COLO829 (cell line): ENCODE measurements at places on chromosomes 3 and 15.

DNA sequence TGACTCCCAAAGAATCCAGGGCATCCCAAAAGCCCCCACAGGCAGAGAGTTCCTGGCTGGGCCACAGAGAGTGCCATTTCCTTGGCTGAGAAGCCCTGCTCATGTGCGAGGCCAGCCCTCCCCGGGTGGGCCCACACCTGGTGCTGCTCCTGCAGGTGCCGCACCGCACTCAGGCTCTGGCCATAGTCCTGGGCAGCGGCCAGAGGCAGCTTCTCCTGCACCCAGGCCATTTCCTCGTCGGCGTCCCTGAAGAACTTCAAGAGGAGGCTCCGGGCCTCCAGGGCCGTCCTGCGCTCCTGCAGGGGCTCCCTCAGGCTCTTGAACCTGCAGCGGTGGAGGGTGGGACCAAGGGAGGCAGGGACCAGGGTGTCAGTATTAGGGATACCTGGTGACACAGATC is 18.1 kb downstream of the PLA2G4B start:
- no peak for DNase-seq

DNA sequence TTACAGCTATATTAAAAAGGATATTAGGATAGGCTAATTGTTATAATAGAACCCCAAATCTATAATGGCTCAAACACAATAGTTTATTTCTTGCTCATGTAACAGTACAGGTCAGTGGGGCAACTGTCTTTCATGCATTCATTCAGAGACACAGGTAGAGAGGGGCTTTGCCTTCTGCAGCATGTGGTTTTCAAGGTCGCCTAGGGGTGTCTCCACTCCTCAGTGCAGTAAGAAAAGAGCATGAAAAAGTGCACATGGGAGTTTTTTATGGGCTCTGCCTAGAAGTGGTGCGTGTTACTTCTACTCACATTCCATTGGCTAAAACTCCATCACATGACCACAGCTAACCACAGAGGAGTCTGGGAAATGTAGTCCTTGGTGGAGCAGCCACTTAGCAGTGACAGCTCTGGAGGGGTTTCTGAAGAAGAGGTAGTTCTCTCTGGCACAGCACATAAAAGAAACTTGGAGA is 1.8 kb downstream of the ZBTB38 start:
- DNase-seq: peak; percentile 84

GRCh38 chr3:176430244-176431037 is 766.8 kb downstream of the TBL1XR1 start:
- peak; percentile 74 for DNase-seq

DNA sequence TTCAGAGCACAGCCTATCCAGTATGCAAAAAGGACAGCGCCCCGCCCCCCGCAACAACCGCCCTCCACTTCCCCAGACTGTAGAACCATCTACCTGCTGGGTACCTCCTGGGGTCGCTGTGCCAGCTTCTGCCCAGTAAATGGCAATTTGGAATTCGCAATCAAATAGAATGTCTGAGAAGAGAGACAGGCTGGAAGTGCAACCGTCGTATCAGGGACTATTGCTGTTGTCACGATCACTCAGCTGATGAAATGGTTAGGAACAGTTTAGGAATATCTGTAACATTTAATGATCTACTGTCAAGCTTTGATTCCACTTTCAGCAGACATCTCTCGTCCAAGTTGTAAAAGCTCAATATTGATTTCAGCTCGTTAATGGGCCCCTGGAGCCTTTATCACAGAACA is 13.3 kb upstream of the PARL start:
- DNase-seq: no peak

GRCh38 chr3:12076031-12076430 is 71.8 kb downstream of the SYN2 start:
- no peak for DNase-seq

DNA sequence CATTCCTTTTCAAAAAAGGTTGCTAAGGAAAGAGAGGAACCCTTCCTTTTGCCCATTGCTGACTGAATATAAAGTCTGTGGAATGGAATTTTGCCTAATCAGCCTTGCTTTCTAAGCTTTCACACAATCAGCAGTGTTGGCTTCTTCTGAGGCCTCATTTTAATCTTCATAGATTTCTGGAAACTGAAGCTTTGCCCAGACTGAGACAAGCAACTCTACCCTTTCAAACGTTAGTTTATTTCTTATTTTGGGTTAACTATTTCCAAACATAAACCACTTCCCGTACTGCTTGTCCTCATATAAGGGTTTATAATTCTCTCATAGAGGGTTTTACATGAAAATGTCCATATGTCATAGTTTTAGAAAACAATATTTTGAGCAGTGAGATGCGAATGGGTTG is 82.9 kb downstream of the NR1D2 start:
- no peak for DNase-seq

DNA sequence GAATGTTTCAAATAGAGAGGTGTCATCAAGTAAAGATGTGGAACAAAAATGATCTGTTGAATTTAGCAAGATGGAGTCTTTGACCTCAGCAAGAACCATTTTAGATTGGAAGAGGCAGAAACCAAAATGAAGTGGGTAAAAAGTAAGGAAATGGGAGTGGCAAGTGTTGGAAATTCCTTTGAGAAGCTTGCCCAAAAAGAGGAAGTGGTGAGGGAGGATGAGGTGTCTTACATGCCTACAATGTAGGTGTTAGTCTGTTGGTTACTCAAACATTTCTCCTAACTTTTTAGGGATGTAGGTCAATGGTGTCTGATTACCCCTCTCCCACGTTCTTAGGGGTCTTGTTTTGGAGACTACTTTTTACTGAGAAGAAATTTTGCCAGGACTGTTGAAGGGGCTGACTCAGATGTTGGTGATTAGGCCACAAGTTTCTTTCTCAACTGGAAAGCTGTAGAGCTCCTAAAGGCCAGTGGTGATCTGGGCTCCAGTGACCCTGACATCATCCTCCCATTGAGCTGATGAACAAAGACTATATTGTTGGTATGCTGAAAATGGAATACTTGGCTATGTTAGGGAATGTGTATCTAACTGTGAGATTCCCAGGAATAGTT is 5.1 kb downstream of the PPP2R3A start:
- peak; percentile 94 for DNase-seq

GRCh38 chr15:59995568-59996297 is 8.4 kb upstream of the FOXB1 start:
- DNase-seq: no peak

DNA sequence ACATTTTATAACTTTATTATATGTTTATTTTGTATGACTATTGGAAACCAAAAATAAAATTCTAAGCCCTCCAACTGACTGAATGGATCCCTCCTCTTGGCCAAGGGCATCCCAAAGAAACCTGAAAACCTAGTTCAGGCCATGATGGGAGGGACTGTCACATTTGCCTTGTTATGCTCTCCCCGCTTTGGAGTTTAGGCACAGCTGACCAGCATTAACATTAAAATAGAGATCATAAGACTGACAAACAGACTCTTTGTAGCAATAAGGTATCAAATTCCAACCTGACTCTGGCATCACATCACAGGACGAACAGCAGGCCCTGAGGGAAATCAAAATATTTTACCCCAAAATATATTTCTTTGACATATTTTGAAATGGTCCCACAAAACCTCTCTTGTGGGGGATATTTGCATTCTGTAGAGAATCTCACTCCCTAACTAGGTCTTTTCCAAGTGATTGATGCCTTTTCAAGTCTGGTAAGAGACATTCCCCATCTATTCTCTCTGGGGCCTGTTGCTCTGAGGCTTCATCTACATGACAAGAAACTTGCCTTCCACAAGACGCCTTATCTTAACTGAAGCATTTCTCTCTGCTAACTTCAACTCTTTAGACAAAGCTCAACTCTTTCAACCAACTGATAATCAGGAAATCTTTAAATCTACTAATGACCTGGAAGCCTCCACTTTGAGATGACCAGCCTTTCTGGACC is 81.8 kb upstream of the PRR23E start:
- no peak for DNase-seq

DNA sequence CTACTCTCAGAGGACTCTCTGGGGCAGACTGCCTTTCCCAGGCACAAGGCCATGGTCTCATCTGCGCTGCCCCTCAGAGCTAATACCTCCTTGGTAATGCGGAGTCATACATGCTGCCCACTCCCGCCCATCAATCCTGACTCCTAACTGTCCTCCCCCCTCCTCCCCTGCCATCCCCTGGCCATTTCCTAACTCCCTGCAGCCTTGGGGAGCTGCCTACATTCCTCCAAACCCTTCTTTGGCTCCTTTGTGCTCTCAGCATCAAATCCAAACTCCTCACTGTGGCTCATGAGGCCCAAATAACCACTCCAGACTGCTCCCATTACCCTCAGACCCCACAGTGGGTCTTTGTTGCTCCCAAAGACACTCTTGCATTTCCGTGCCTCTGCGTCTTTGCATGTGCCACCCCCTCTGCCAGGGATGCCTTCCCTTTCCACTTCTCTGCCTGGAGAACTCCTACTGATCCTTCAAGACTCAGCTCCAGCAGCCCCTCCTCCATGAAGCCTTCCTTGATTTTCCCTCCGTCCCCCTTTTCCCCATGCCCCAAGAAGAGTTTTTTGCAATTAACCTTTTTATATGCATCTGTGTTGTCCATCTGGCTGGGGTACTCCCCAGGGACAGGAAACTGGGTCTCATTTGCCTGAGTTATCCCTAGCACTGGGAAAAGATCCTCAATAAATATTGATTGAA is 5.5 kb upstream of the ATP2B2 start:
- DNase-seq: no peak

GRCh38 chr15:48191574-48192225 is at the start of gene CTXN2:
TSS of gene CTXN2 (plus strand) at chr15:48191665. CDS start at chr15:48201301, 9,636 bp downstream.
- DNase-seq: no peak

GRCh38 chr3:191070201-191070600 is 128.8 kb upstream of the OSTN start:
- DNase-seq: no peak

DNA sequence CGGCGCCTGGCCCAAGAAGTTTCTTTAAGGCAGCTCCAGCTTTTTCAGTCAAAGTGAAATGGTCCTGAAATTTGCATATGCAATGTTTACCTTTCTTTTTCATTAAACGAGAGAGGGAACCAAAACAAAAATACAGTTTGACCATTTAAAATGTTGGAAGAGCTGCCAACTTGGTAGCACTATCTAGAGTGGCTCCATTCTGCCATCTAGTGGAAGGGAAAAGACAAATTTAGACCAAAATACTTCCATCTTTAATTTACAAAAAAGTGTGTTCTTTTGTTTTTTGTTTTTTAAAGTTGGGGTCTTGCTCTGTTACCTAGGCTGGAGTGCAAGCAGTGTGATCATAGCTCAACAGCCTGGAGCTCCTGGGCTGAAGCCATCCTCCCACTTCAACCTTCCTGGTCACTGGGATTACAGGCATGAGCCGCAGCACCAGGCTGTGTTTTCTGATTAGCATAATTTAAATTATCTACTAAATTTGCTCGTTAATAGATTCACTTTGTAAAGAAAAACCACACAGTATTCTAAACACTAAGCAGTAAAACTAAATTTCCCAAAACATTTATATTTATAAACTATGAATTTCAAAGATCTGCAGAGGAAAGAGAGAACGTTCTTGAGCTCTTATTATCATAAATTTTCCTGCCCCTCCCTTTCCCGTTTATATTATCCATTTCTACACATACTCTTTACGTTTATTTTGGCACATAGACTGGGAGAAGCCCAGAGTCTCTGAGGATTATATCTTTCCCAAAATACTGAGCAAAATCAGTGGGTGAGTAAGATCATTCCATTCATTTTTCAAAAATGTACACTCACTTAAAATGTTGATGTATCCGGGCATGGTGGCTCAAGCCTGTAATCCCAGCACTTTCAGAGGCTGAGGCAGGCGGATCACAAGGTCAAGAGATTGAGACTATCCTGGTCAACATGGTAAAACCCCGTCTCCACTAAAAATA is 15.4 kb upstream of the RFC4 start:
- DNase-seq: peak; percentile 63

- no peak for DNase-seq
These were observed 207.5 kb downstream of the SV2B start for GRCh38 chr15:91307601-91308000.

DNA sequence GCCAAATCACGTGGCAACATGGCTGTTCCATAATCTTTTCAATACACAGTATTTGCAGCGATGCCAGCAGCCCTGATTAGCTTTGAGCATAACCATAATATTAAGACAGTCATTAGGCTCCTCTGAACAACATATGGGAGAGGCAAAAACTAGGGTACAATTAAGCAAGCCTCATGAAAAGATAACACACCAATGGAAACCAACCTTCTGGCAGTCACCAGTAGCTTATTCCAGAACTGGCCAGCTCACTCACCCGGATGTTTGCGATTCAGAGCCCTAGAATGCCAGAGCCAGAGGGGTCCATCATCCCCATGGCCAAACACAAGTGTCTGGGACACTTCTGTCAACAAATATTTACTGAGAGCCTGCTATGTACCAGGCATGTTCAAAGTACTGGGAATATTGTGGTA is 48.8 kb upstream of the PLXND1 start:
- DNase-seq: no peak

GRCh38 chr3:15797642-15798303 is at the start of gene ANKRD28:
TSS of gene ANKRD28 (minus strand) at chr3:15797979. CDS start at chr3:15796521, 1,458 bp downstream.
- peak; percentile 62 for DNase-seq
